ENCODE measurements at places on chromosomes 16 and 17.

DNA sequence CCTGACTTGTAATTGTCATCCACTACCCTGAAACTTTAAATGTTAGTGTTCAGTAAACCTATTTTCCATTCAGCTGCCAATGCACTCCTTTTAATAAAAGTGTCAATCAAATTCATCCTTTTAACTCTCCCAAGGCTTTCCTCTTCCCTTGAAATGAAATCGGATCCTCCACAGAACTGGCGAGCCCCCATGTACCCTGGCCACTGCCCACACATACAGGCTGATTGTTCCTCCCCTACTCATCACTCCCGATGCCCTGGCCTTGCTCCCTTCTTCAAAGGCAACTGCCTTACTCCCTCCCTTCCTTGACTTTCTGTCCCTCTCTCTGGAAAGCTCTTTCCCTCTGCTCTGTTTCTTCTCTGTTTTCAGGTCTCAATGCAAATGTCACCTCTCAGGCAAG is 7.6 kb downstream of the KRT33A start:
- DNase-seq = no peak

GRCh38 chr17:34024806-34025551 is 230.1 kb upstream of the CCL2 start:
- no peak for DNase-seq

GRCh38 chr16:87442581-87442966 is 50.2 kb downstream of the ZCCHC14 start:
- DNase-seq = no peak

DNA sequence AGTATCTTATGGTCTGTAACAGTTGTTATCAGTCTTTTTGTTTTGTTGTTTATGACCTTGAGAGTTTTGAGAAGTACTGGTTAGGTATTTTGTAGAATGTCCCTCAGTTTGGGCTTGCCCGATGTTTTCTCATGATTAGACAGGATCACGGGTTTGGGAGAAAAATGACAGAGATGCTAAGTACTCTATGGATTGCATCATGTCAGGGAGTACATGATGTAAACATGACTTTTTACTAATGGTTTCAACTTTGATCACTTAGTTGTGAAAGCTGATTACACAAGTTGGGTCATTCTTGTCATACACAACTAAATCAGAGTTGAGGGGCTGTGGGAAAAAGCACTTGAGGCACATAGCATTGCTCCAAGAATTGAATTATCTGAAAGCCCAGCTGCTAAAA is 94.7 kb upstream of the SIAH1 start:
- no peak for DNase-seq

GRCh38 chr17:64780096-64781013 is 118.2 kb upstream of the SMURF2 start:
- no peak for DNase-seq

- no peak for DNase-seq
Measured at GRCh38 chr17:9468532-9468931, 107.1 kb downstream of the STX8 start.

GRCh38 chr16:56606476-56607108 is 1.8 kb upstream of the MT2A start:
- DNase-seq = no peak

- DNase-seq = no peak
Measured at GRCh38 chr17:27076814-27077213, 217.1 kb upstream of the WSB1 start.

- DNase-seq = no peak
Measured at GRCh38 chr17:21001813-21002221, 41.0 kb downstream of the USP22 start.

- no peak for DNase-seq
Measured at GRCh38 chr17:2547176-2547575, 35.5 kb upstream of the METTL16 start.

DNA sequence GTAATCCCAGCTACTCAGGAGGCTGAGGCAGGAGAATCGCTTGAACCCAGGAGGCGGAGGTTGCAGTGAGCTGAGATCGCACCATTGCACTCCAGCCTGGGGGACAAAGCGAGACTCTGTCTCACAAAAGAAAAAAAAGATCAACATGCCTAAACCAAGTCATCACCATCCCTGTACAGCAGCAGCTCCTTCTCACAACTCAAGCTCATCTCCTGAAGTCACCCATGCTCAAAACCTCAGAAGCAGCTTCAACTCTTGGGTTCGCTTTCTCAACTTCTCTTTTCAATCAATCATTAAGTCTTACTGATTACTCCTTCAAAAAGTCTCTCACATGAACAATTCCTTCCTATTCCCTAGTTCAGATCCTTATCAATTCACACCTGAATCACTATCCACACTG is 31.3 kb downstream of the PHLPP2 start:
- no peak for DNase-seq

GRCh38 chr17:16912021-16912962 is 59.6 kb downstream of the TNFRSF13B start:
- no peak for DNase-seq

GRCh38 chr17:73586275-73586832 is 57.9 kb downstream of the SDK2 start:
- DNase-seq = no peak

DNA sequence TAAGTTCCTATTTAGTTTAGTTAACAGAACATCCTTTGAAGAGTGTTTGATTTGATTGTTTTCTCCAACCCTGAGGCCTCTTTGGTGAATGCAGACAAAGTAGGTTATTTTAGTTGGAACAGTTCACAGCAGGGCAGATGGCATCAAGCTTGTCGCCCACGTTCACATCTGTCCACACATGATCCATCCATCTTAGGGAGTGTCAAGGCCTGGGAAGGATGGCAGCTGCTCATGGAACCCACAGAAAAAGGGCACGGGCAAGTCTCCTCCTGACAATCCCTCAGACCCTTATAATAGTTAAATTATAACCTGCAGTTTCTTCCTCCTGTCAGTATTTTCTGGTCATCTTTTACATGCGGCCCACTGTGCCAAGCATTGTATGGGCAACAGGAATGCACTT is 60.2 kb downstream of the KNOP1 start:
- no peak for DNase-seq

DNA sequence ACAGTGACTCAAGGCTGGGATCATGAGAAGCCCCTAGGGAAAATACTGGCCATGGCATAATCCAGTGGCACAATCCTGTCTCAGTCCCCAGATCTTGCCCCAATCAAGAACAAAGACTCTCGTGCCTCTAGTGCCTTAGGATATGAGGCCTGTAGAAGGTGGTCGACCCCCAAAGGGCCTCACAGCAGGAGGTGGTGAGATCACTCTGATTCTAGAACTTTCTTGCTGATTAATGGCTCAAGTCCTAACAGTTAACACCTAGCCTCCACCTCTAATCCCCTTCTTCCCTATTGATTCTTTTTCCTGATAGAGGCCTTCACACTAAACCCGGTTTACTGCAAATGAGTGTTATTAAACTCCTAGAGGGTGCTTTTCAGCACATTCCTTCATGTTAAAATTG is 176.8 kb downstream of the CCDC182 start:
- no peak for DNase-seq

- DNase-seq = no peak
Measured at GRCh38 chr17:37661400-37662014, 18.3 kb upstream of the DDX52 start.

DNA sequence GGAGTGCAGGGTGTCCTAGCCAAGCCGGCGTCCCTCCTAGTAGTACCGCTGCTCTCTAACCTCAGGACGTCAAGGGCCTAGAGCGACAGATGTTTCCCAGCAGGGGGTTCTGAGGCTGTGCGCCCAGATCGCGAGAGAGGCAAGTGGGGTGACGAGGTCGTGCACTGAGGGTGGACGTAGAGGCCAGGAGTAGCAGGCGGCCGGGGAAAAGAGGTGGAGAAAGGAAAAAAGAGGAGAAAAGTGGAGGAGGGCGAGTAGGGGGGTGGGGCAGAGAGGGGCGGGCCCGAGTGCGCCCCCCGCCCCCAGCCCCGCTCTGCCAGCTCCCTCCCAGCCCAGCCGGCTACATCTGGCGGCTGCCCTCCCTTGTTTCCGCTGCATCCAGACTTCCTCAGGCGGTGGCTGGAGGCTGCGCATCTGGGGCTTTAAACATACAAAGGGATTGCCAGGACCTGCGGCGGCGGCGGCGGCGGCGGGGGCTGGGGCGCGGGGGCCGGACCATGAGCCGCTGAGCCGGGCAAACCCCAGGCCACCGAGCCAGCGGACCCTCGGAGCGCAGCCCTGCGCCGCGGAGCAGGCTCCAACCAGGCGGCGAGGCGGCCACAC is at the start of gene MMP2:
Gene MMP2, plus strand, starts transcription at position 372 of the 603 bp plus-strand sequence. CDS start 282 bp downstream, outside the sequence.
- DNase-seq = peak; percentile 38

DNA sequence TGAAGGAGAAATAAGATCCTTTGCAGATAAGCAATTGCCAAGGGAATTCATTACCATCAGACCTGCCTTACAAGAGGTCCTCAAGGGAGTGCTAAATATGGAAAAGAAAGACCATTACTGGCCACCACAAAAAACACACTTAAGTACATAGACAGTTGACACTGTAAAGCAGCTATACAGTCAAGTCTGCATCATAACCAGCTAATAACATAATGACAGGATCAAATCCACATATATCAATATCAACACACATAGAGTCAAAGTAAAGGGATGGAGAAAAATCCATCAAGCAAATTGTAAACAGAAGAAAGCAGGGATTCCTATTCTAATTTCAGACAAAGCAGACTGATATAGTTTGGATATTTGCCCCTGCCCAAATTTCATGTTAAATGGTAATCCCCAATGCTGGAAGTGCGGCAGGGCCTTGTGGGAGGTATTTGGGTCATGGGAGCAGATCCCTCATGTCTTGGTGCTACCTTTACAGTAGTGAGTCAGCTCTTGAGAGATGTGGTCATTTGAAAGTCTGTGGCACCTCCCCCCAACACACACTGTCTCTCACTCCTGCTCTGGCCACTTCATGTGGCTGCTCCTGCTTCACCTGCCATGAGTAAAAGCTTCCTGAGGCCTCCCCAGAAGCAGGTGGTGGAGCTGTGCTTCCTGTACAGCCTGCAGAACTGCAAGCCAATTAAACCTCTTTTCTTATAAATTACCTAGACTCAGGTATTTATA is 32.8 kb downstream of the TANC2 start:
- no peak for DNase-seq

DNA sequence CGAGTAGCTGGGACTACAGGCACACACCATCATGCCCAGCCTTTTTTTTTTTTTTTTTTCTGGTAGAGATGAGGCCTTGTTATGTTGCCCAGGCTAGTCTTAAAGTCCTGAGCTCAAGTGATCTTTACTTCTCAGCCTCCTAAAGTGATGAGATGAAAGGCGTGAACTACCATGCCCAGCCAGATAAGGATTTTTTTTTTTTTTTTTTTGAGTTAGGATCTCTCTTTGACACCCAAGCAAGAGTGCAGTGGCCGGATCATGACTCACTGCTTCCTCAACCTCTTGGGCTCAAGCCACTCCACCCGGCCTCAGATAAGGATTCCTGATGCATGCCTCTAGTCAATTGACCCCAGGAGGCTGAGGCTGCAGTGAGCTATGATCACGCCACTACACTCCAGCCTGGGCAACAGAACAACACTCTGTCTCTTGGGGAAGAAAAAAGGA is 11.2 kb upstream of the PLEKHG4 start:
- no peak for DNase-seq

- DNase-seq = no peak
Measured at GRCh38 chr16:79439901-79440300, 160.6 kb downstream of the MAF start.

DNA sequence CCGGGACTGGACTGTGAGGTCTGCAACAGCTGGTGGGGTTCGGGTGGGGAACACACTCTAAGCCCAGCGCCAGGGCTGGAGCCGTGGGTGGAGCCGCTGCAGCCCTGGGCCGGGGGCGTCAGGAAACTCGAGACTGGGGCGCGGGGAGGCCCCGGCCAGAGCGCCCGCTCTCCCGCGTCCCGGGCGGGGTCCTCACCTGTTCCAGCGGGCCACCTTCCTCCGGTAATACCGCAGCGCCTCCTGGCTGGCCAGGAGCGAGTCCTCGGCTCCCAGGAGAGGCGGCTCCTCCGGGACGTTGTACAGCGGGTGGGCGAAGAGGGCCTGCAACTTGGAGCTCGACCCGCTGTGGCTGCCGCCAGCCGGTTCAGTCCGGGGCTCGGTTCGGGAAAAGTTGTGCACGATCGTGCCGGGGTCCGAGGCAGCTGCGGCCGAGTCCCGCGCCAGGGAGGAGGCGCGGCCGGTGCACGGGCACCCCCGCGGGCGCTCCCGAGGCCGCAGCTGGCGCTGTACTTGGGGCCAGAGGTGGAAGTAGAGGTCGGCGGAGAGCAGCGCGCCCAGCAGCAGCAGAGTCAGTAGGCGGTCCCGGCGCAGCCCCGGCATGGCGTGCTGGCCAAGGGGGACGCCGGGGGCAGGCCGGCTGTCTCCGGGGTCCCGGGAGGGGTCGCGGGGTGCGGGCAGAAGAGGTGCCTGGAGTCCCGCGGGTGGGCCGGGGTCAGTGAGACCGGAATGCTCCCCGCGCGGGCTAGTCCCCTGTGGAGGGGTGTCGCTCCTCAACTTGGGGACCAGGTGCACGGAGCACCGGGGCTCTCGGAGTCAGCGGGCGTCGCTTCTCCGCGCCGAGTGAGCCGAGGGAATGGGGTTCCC is 868 bp downstream of the FAM20A start:
- DNase-seq = peak; percentile 62

DNA sequence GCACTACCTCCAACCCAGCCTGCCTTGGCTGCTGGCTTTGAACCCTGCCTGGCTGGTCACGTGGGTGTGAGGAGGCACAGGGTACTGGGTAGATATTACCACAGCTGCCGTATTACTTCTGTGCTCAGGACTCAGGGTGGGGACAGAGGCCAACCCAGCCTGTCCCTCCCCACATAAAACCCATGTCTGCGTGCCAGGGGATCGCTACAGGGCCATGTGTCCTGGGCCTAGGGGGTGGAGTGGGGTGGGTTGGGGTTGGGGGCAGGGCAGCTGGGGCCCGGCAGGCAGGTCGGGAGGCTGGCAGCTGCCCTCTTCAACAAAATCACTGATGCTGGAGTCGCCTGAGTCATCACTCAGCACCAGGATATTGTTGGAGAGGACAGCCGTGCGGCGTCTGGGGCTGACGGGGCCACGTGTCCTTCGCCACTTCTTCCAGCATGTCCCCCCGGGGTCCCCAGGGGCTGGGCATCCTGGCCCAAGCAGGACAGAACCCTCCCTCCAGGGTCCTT is 39.7 kb upstream of the PVALEF start:
- DNase-seq = no peak

DNA sequence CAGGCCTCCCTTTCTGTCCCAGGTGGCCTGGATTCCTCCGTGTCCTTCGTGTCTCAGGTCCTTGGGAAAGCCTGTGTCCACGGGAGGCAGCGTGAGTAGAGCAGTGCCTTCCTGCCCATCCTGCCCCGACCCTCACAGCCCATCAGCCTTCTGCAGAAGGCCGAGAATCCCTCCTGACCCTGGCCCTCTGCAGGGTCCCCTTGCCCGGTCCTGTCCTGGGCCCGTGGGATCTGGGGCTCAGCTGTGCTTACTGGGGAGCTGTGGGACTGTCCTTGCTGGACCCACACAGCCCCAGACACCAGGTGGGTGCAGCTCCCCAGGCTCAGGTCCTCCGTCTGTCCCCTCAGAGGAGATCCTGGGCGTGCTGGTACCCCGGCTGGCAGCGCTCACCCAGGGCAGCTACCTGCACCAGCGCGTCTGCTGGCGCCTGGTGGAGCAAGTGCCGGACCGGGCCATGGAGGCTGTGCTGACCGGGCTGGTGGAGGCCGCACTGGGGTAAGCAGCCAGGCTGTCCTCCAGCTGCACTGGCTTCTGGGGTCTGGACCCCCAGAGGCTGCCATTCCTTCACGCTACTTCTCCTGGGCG is 3.9 kb downstream of the TELO2 start:
- DNase-seq = no peak

GRCh38 chr16:27598931-27599565 is 49.1 kb downstream of the KATNIP start:
- no peak for DNase-seq

All from HAP-1 (cell line).